ENCODE measurements at places on chromosomes 16 and 17. TPM values are rescaled to one million over a fixed set of nuclear protein-coding genes. Genes with fewer than 3 reads are reported as not detected.

KCNH6 gene
- total RNA-seq, result not detected

PLXDC1 gene
- total RNA-seq, result 1.8 TPM

CD19 gene
- 0.27 TPM for total RNA-seq

PRSS33 gene
- not detected for total RNA-seq

ARL4D gene
- total RNA-seq, result 11.5 TPM

STX8 gene
- 38.8 TPM for total RNA-seq

GRCh38 chr16:68283801-68284598, 19.7 kb downstream of the SLC7A6 start:
- no peaks in the 10 kb centered on the region for H3K27me3 ChIP-seq
- no peak overlapping the region for H3K27ac ChIP-seq
- no peaks in the 10 kb centered on the region for H3K36me3 ChIP-seq
- H3K4me1 ChIP-seq, result peaks cover 7% of the 10 kb centered on the region
- DNase-seq, result no peak

DNA sequence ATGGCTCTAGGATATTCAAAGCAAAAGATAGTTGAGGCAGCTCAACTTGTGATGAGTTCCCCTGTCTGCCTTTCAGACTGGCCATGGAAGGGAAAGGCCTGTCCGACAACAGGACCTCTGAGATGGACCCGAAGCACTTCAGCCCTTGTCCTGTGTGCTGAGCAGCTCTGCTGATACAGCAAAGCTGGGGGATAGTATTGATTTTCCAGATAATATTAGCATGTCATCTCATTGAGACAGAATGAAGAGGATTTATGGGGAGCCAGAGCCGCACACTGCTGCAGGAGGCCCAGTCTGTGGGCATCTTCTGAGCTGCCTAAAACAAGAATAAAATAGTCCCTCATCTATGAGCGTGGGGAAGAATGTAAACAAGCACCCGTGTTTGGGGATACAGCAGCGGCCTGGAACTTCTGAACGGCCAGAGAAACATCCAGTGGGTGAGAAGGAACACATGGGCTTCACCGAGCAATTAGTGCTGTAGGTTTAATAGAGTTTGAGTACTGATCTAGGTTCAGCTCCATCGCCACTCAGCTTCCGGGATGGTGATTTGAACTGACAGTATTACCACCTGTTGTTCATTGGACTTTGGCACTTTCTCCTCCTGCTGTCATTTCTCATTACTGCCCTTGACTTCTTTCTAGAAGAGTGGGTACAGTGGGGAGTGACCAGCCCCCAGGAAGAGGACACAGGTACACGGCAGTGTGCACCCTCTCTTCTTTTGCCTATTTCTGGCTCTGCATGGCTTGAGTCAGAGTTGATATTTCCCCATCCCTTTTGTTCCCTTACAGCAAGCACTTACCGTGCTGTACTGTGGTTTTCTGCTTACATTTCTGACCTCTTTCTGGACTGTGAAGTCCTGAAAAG, 96.5 kb upstream of the TBX2 start:
- H3K4me1 ChIP-seq, result no peaks in the 10 kb centered on the region
- H3K27me3 ChIP-seq, result no peaks in the 10 kb centered on the region
- no peak for DNase-seq
- no peak overlapping the region for H3K27ac ChIP-seq
- no peaks in the 10 kb centered on the region for H3K36me3 ChIP-seq
- H3K4me3 ChIP-seq, result no peak overlapping the region

GRCh38 chr17:51397361-51398127, 137.2 kb downstream of the UTP18 start:
- no peaks in the 10 kb centered on the region for H3K27me3 ChIP-seq
- H3K27ac ChIP-seq, result no peak overlapping the region
- peak; percentile 56 for DNase-seq
- no peaks in the 10 kb centered on the region for H3K36me3 ChIP-seq
- H3K4me3 ChIP-seq, result no peak overlapping the region

DNA sequence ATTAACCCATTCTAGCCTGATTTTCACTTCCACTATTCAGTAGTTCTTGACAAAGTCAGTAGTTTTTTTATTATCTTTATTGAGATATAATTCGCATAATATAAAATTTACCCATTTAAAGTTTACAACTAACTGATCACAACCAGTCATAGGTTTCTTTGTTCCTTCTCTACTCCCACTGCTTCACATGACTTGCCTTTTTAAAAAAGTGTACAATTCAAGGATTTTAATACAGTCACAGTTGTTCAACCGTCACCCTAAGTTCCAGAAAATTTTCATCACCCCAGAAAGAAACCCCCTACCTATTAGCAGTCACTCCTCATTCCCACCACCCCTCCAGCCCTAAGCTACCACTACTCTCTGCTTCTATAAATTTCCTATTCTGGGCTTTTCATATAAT, 162.5 kb downstream of the TRIM37 start:
- no peak overlapping the region for H3K4me3 ChIP-seq
- no peak for DNase-seq
- H3K27ac ChIP-seq, result no peak overlapping the region
- no peaks in the 10 kb centered on the region for H3K36me3 ChIP-seq

DNA sequence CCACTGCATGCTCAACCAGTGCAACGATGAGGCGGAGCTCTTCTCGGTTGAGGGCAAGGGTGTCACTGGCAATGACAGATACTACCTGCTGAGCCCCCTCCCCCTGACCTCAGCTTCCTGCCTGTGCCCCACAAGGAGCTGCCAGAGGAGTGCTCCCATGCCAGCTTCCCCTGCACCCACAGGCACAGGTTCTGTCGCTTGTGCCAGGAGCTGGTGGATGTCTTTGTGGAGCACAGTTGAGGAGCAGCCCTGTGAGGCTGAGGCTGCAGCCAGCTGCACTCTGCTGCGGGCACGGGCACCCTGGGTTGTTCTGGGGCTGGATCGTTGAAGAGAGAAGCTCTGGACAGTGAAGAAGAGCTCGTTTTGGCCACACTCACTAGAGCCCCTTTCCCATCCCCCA, 165.3 kb upstream of the ZNF267 start:
- no peak for DNase-seq
- H3K36me3 ChIP-seq, result peaks cover 23% of the 10 kb centered on the region
- H3K4me3 ChIP-seq, result no peak overlapping the region
- H3K27me3 ChIP-seq, result no peaks in the 10 kb centered on the region

GRCh38 chr16:84785843-84786581, 33.8 kb upstream of the CRISPLD2 start:
- no peaks in the 10 kb centered on the region for H3K4me1 ChIP-seq
- H3K4me3 ChIP-seq, result no peak overlapping the region
- no peaks in the 10 kb centered on the region for H3K36me3 ChIP-seq
- H3K27me3 ChIP-seq, result no peaks in the 10 kb centered on the region
- DNase-seq, result no peak

- H3K27me3 ChIP-seq, result no peaks in the 10 kb centered on the region
- H3K4me1 ChIP-seq, result no peaks in the 10 kb centered on the region
- no peak overlapping the region for H3K4me3 ChIP-seq
- H3K27ac ChIP-seq, result no peak overlapping the region
- no peak for DNase-seq
These were observed 53.5 kb downstream of the STX8 start for GRCh38 chr17:9522074-9522473.

DNA sequence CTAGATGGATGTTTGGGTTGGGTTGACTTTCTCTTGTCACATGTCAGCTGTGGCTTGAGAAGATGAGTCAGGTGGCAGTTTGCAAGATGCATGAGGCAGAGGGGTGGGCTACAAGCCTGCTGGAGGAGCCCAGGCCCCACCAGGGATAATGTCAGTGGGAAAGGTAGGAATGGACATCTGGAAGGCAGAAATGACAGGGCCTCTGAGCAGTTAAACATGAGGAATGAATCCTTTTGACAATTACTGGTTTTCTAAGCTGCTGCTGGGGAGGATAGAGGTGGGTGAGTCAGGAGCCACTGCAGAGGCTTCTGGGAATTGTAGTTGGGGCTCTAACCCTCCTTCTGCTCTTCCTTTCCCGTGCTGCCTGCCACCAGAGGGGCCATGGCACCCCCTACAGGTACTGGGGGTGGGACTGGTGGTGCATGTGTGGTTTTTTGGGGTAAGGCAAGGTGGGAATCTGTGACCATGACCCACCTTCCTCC, 15.7 kb downstream of the SLC52A1 start:
- H3K27me3 ChIP-seq, result no peaks in the 10 kb centered on the region
- H3K27ac ChIP-seq, result no peak overlapping the region
- no peak for DNase-seq
- H3K4me3 ChIP-seq, result no peak overlapping the region

GRCh38 chr17:32673964-32674363, 187.2 kb downstream of the CDK5R1 start:
- H3K27me3 ChIP-seq, result no peaks in the 10 kb centered on the region
- H3K27ac ChIP-seq, result no peak overlapping the region
- no peaks in the 10 kb centered on the region for H3K36me3 ChIP-seq
- no peak for DNase-seq

- H3K4me3 ChIP-seq, result no peak overlapping the region
- H3K4me1 ChIP-seq, result peaks cover 16% of the 10 kb centered on the region
- no peak overlapping the region for H3K27ac ChIP-seq
- DNase-seq, result no peak
- H3K36me3 ChIP-seq, result no peaks in the 10 kb centered on the region
These were observed 197.7 kb upstream of the GSE1 start for GRCh38 chr16:85415196-85416090.

DNA sequence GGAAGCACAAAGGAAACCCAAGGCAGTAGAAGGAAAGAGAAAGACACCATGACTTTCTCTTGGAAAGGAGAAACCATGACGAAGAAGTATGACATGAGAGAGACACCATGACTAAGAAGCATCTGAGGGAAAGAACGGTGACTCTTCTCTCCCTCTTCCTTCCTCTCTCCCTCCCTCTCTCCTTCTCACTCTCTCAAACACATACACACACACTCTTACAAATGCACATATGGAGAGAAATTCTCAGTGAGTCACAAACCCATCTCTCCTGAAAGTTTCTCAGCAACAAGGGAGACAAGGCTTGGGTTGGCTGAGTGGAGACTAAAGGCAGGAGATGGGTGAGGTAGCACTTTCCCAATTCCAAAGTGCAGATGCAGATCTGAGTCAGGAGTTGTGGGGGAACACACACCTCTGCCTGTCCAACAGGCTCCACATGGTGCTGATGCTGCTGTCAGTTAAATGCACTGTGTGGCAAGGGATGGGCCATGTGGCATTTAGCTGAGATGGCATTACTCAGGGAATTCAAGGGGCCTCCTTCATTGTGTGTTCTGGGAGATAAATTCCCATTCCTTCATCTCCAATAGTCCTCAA, 336.7 kb upstream of the C16orf82 start:
- no peaks in the 10 kb centered on the region for H3K36me3 ChIP-seq
- H3K27me3 ChIP-seq, result no peaks in the 10 kb centered on the region
- H3K4me1 ChIP-seq, result no peaks in the 10 kb centered on the region
- no peak overlapping the region for H3K4me3 ChIP-seq

DNA sequence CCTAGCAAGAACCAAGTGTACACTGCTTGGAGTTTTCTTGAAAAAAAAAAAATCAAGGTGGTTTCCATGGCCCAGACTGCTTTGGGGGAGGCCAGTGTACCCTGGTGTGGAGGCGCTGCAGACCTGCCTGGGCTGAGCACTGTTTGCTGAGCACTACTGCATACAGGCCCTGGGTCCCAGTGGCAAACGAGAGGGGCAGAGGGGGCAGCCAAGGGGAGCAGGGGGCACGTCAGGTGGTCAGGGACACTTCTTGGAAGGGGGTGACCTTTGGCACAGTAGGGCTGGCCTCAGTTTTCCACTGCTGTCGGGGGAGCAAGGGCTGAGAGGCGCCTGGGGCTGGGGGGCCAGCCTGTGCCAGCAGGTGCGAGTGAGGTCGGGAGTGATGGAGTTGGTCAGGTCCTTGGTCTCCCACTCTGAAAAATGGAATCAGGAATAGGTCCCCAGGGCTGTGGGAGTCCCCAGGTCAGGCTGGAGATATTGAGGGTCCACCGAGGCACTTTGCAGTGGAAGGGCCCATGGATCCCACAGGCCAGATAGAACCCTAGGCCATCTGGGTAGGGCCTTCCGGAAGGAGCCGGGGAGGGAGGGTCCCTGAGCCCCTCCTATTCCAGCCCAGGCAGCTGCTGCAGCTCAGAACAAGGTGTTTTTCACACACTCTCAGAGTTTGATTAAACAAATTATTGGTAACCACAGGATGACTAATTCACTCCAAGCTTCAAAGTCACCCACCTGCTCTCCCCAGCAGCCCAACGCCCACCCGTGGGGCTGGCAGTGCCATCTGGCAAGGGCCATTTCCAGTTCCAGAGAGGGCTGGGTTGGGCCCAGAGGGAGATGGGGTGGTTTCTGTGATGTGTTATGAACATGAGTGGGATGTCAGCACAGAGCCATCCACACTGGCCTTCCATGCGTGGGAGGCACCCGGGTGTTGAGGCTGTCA, 3.5 kb downstream of the ZFPM1 start:
- peaks cover 64% of the 10 kb centered on the region for H3K4me1 ChIP-seq
- H3K27ac ChIP-seq, result peak overlapping the region; percentile 91
- no peak for DNase-seq
- H3K27me3 ChIP-seq, result no peaks in the 10 kb centered on the region

DNA sequence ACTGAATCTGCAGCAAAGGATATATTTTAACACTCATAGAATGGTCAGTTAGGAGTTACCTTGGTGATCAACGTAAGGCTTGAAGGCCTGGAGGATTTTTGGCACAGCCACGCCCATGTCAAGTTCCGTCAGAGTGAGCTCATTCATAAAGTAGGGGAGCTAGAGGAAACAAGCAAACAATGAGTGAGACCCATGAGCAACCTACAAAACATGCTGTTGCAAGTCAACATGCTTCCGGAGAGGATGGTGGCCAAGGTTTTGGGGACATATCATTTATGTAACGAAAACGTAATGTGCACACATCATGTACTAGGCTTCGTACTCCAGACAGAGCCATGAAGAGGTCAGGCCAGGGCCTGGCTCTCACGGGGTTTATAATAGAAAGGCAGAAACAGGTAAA, 41.1 kb upstream of the ERN1 start:
- H3K27me3 ChIP-seq, result no peaks in the 10 kb centered on the region
- H3K27ac ChIP-seq, result no peak overlapping the region
- no peak overlapping the region for H3K4me3 ChIP-seq
- no peaks in the 10 kb centered on the region for H3K36me3 ChIP-seq
- H3K4me1 ChIP-seq, result no peaks in the 10 kb centered on the region

- H3K36me3 ChIP-seq, result no peaks in the 10 kb centered on the region
- H3K4me3 ChIP-seq, result no peak overlapping the region
- H3K27me3 ChIP-seq, result no peaks in the 10 kb centered on the region
- H3K4me1 ChIP-seq, result peaks cover 26% of the 10 kb centered on the region
- DNase-seq, result no peak
These were observed 17.4 kb upstream of the PHOSPHO1 start for GRCh38 chr17:49247944-49248343.

DNA sequence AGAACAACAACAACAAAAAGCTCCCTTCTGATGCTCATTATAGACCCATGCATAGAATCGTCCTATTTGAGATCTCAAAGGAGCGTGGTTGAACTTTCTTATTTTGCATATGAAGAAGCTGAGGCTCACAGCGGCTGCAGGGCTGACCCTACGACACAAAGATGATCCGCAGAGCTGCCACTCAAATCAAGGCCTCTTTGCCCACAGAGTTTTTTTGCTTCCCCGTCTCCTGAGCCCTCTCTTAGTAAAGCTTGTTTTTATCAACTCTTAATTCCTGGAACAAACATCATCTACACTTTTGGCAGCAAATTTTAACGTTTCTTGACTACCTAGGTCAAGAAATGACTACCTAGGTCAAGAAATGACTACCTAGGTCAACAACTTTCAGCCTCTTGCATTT, 73.7 kb downstream of the C16orf95 start:
- no peak overlapping the region for H3K27ac ChIP-seq
- no peak overlapping the region for H3K4me3 ChIP-seq
- H3K36me3 ChIP-seq, result no peaks in the 10 kb centered on the region
- no peak for DNase-seq
- H3K27me3 ChIP-seq, result no peaks in the 10 kb centered on the region

- H3K36me3 ChIP-seq, result peaks cover 64% of the 10 kb centered on the region
- H3K4me3 ChIP-seq, result no peak overlapping the region
- no peak for DNase-seq
- H3K4me1 ChIP-seq, result peaks cover 59% of the 10 kb centered on the region
- peak overlapping the region; percentile 83 for H3K27ac ChIP-seq
These were observed 17.2 kb downstream of the SREBF1 start for GRCh38 chr17:17819561-17819995.
